ENCODE measurements at places on chromosomes 2 and 18. TPM values are rescaled to one million over a fixed set of nuclear protein-coding genes. Genes with fewer than 3 reads are reported as not detected.

- DNase-seq = no peak
These were observed 60.7 kb downstream of the CXCR4 start for GRCh38 chr2:136057023-136057801.

- DNase-seq = no peak
These were observed 246.2 kb downstream of the ARHGAP15 start for GRCh38 chr2:143375384-143375880.

- DNase-seq = no peak
These were observed 3.2 kb downstream of the MRO start for GRCh38 chr18:50816419-50817166.

The CNTNAP5 gene
- not detected for total RNA-seq
